ENCODE measurements at places on chromosomes 3 and 15. TPM values are rescaled to one million over a fixed set of nuclear protein-coding genes. Genes with fewer than 3 reads are reported as not detected.

DNA sequence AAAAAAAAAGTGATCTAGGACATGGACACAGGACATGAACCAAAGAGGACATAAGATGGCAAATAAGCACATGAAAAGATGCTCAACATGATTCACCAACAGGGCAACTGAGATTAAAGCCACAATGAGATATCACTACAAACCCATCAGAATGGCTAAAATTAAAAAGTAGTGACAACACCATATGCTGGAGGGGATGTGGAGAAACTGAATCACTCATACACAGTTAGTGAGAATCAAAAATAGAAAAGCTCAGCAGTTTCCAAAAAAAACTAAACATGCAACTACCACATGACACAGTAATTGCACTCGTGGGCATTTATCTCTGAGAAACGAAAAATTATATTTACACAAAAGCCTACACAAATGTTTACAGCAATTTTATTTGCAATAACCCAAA, 27.9 kb upstream of the ACKR4 start:
- no peak for DNase-seq

- no peak for DNase-seq
These were observed 233.2 kb downstream of the RPLP1 start for GRCh38 chr15:69685512-69686452.

DNA sequence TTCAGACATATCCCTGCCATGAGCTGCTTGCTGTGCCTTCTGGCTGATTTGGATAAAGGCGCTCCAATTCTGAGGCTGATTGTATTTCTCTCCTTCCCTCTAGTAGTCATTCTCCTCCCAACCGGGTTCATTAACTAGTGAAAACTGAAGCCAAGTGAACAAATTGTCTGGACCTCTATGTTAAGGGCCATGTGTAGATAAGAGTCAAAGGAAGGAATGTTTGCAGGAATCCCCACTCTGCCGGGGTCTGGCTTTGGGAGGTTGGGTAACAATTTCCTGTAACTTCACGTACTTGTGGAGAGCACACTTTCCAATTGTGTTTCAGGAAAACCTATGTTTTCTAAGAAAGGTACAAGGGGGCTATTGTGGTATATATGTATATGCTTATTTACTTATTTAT, 38.2 kb upstream of the SUCLG2 start:
- DNase-seq = no peak

DNA sequence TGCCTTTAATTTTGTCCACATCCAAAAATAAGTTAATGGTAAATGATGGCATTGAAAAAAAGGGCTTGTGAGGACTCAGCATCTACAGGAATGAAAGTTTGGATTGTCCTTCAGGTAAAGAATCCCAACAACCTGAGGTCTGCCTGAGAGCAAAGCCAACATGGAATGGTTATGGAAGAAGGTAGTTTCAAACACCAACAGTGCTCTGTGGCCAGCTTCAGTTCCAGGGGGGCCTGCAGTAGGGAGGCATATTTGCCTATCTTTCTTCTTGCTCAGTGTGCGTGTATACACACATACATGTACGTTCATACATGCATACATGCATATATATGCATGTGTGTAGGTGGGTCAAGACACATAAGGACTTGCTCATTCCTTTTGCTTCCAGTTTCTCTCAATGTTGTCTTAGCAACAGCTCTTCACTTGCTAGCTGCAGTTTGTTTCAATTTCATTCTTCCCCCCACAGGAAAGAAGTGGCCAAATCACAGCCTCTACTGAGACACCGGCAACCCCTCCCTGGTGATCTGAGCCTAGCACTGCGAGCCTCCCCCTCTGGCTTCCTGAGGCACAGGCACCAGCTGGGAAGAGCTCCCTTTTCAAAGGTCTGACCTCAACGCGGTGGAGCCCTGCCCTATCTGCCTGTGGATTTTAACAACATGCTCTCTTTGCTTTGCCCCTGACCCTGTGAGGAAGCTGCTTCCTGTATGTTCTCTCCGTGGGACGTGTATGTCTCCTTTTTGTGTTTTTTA, 146.2 kb downstream of the KLF13 start:
- DNase-seq = no peak

DNA sequence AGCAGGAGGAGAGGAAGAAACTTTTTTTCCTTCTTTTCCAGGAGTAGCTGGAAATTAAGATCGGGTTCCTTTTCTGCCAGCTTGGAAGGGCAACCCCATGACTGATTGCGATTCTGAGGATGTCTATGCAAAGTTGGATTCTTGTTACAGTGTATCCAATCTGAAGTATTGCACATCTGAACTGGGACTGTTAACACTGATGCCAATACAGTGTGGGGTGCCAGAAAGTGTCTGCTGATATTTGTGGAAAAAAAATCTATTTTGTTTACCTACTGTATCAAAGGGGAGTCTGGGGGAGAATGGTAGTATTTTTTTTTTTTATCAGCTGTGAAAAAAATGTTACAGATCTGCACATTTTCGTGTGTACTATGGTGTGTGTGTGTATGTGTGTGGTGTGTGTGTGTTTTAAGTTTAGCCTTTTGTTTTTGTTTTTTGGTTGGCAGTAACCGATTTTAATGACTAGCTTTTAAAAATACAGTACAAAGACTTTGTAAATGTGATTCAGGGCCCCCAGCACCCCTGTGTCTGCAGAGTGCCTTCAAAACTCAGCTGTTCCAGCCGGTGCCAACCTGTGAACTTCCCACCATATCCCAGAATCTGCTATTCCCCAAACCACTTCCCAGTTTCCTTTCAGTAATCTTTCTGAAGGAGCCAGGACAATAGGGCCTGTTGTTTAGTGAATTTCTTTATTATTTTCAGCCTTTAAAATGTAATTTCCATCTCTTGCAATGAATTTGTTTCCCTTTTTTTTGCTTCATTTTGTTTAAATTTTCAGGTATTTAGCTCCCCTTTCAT, 1.9 kb downstream of the RAP2B start:
- no peak for DNase-seq

DNA sequence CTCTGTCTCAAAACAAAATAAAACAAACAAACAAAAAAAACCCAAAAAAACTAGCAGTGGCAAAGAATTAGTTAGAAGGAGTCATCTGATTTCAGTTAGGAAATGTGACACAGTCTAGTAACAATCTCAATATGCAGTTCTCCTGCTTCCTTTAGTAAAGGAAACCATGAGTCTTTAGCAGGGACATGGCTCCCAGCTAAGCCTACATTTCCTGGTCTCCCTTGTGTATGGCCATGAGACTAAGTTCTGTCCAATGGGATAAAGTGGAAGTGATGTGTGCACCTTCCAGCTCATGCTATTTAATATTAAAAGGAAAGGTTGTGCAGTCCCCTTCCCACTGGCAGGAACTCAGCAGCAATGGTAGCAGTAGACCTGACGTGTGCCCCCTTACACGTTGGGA, 74.6 kb downstream of the GREM1 start:
- no peak for DNase-seq

DNA sequence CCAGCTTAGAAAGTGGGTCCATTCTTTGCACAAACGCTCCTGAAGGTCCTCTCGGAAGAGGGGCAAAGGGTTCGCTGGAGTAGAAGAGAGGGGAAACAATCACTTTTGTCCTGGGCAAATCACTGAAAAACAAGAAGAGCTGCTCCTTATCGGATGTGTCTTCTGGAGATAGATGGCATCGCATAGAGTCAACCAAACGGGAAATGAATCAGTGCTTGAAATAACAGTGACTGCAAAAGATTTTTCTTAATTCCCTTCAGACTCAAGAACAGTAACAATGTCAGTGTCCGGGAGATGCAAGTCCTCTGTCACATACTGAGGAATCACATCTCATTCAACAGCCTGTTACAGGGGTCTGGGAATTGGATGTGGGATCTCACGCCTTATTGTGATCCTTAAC, 78.8 kb upstream of the PCSK6 start:
- DNase-seq = no peak

UROC1 gene
- total RNA-seq = not detected

DNA sequence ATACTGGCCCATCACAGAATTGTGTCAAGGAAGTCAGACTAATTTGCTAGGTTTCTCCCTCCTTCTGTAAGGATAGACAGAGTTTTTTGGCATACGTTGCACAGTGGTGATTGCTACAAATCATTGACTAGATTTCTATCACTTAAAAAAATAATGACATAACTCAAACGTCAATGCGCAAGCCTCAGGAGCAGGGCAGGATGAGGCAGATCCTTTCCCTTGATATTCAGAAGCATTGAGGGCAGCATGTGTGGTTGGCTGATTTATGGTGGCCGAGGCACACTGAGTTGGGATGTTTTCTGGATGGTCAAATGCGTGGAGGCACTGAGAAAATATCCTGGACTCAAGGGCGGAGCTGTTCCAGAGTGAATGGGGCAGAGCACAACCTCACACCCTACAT, 14.4 kb downstream of the THSD4 start:
- no peak for DNase-seq

GRCh38 chr3:13771496-13771895, 108.4 kb downstream of the WNT7A start:
- DNase-seq = no peak

DNA sequence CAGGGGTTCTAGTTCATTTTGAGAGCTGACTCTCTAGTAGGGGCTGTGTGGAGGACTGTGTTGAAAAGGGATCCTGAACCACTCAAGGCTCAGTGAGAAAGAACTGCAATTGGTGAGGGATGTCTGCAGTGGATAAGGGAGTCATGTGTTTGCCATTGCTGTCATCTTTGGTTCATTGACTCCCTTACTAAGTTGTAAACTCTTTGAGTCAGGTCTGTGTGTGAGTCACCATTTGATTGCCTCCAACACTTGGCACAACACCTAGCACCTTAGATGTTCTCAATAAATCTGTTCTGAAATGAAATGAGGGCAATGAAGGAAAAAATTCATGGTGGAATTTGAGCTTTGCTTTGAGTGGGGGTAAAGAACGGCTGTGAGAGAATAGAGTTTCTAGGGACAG, 51.7 kb downstream of the PLS1 start:
- DNase-seq = no peak

GRCh38 chr15:42848846-42849245, 71.7 kb downstream of the TTBK2 start:
- DNase-seq = no peak

GRCh38 chr3:135456108-135456790, 509.3 kb upstream of the PPP2R3A start:
- no peak for DNase-seq

DNA sequence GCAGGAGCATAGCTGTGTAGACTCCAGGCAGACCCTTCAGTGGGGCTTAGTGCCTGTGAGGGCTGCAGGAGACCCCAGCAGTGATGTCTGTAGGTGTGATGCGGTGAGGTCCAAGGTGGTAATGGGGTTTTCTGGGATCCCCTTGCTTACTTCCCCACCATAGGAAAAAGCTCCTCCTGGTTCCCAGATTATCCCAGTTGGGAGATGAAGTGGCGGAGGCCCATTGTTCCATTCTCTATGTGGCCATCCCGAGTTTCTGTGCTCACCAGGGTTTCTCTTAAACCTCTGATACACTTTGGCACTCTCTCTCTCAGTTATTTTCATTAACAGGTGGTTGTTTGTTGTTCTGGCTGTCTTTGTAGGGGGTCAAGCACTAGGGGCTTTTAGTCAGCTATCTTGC, 146.7 kb upstream of the IGF1R start:
- DNase-seq = no peak

EPHA3 gene
- total RNA-seq = 12.6 TPM

DNA sequence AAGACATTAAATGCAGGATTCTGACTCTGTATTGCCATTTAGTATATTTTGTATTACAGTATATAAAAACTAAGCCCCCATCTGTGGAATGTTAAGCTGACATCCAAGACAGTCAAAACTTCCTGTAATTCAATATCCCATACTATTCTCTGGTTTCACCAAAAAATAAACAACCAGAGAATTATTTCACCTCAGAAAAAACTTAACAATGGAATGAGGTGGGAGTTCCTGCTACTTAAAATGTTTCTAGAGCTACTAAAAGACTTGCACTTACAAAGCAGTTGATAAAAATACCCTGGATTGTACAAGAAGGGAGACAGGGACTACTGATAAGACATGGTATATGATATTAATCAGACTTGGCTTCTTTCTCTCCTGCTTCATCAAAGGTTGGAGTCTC, 8.3 kb downstream of the ARL13B start:
- DNase-seq = no peak

DNA sequence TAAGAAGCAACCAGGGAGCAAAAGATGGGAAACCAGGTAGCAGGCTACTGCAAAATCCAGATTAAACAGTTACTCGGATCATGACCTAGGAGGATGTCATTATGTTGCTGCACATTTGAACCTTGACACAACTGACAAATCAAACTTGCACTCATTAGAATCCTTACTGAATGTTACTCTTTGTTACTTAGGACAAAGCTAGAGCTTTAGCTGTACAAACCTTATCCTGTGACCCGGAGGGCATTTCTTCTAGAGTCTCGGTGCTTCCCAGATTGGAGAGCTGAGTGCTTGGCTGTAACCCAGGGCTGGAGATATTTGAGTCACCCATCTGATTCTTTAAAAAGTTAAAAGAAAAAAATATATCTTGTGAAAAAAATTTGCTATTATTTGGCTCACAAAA, 43.4 kb downstream of the DCP1A start:
- DNase-seq = no peak

DNA sequence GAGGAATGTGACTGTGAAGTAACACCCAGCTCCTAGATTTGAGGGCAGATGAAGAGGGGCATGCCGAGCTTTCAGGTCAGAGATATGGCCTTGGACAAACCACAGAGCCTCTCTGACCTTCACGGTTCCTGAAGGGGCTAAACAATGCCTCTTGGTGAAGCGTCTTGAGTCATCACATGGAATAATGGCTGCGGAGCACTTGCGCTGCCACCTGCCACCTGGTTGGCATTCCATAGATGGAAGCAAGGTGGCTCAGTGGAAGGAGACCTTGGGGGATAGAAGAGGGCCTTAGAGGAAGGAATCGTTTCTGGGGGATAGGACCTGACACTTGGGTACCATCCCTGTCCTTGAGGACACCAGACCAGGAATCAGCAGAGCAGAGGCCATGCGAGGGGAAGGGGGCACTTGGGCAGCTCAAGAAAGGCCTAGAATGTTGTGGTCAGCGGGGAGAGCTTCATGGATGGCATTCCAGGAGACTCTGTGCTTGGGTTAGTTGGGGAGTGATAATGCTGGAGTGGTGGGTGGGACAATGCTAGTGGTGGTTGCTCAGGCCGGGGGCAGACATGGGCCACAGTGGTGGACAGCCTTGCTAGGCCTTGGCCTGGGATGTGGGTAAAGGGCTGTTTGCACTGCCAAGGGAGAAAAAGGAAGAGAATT, 12.6 kb downstream of the MRAS start:
- peak; percentile 42 for DNase-seq

MITF gene
- total RNA-seq = 26.5 TPM

DNA sequence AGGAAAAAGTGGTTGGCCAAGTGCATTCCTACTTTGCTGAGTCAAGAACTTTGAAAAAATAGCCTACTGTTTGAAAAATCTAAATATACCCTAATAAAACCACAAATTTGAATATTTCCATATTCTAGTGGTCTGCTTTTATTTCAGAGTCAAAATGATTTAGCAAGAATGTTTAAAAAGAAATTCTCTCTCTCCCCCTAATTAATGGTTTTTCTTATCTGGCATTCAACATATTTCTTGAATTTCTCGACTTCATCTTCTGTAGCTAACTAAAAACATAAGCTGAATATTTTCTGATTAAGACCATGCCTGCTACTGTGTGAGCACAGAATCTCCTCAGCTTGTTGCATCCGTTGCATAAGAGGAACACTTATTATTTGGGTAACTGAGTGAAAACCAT, 563.5 kb upstream of the TBL1XR1 start:
- DNase-seq = no peak

GRCh38 chr15:31487811-31488436, 161.3 kb downstream of the KLF13 start:
- no peak for DNase-seq

All from sciatic nerve (tissue), 2 donors.